Thoracic aorta endothelial cell (primary cell): ENCODE measurements at places on chromosomes 4 and X. TPM values are rescaled to one million over a fixed set of nuclear protein-coding genes. Genes with fewer than 3 reads are reported as not detected.

The MAB21L2 gene
- total RNA-seq: 2.8 TPM in 1 of 2 replicates, not detected in the other

The CXCL8 gene
- total RNA-seq: 156 and 243 TPM in 2 replicates

The IL13RA2 gene
- total RNA-seq: 0.53 and 8.9 TPM in 2 replicates

The SH2D1A gene
- not detected in 2 replicates for total RNA-seq

The TLR3 gene
- total RNA-seq: 4.4 and 7.5 TPM in 2 replicates

The PPBP gene
- not detected in 2 replicates for total RNA-seq

The KLHL13 gene
- 19.0 and 22.1 TPM in 2 replicates for total RNA-seq

The TBC1D19 gene
- total RNA-seq: 14.2 and 20.7 TPM in 2 replicates

The USP17L27 gene
- not detected in 2 replicates for total RNA-seq

The F8A2 gene
- total RNA-seq: not detected in 2 replicates

The NDP gene
- 0.27 and 1.2 TPM in 2 replicates for total RNA-seq

The ZNF280C gene
- total RNA-seq: 9.7 and 12.1 TPM in 2 replicates
